ENCODE measurements at places on chromosomes 1 and 21. TPM values are rescaled to one million over a fixed set of nuclear protein-coding genes. Genes with fewer than 3 reads are reported as not detected.

DNA sequence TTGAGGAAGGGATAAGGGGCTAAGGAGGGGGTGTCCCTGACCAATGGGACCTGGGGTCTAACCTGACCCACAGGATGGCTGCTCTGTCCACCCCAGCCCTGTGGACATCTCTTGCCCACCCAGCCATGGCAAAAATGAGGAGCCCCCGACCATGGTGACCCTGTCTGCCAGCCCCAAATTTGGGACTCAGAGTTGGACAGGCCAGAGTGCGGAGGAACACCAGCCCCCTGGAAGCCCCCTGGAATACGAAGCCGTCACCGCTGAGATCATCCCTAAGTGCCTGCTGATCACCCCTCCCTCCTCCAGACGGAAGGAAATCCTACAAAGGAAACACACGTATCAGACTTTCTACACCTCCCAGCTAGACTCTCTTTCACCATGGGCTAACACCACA, 119.3 kb downstream of the SIK1 start:
- H3K27me3 ChIP-seq = peaks cover 1% of the 10 kb centered on the region
- H3K4me3 ChIP-seq = no peak overlapping the region
- no peak for DNase-seq
- H3K27ac ChIP-seq = peak overlapping the region; percentile 73
- H3K36me3 ChIP-seq = no peaks in the 10 kb centered on the region
- H3K4me1 ChIP-seq = peaks cover 11% of the 10 kb centered on the region

- DNase-seq = no peak
- no peak overlapping the region for H3K4me3 ChIP-seq
- H3K36me3 ChIP-seq = no peaks in the 10 kb centered on the region
- no peaks in the 10 kb centered on the region for H3K4me1 ChIP-seq
- no peak overlapping the region for H3K27ac ChIP-seq
These were observed 3.8 kb upstream of the CA6 start for GRCh38 chr1:8941906-8942305.

DNA sequence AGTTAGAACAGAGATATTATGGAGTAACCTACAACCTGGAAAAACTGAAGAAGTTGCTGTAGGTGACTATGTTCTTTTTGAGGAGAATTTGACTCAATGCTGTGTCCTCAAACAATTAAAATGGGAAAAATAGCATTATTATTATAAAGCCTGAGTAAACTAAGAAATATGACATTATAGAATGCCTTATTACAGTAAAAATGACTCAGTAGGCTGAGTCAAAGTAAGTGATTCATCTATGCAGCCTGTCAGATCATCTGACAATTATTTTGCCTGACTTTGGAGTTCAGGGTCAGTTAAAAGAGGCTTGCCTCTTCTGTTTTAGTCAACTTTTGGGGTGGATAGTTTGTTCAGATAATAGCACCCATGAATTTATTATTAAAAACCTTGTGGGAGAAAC, 150.8 kb upstream of the PTGFR start:
- no peak overlapping the region for H3K4me3 ChIP-seq
- DNase-seq = no peak
- no peaks in the 10 kb centered on the region for H3K27me3 ChIP-seq
- no peaks in the 10 kb centered on the region for H3K36me3 ChIP-seq
- H3K4me1 ChIP-seq = no peaks in the 10 kb centered on the region

GRCh38 chr1:76948846-76949245, 81.6 kb downstream of the ST6GALNAC5 start:
- H3K36me3 ChIP-seq = no peaks in the 10 kb centered on the region
- no peak for DNase-seq
- no peaks in the 10 kb centered on the region for H3K27me3 ChIP-seq
- no peak overlapping the region for H3K4me3 ChIP-seq

DNA sequence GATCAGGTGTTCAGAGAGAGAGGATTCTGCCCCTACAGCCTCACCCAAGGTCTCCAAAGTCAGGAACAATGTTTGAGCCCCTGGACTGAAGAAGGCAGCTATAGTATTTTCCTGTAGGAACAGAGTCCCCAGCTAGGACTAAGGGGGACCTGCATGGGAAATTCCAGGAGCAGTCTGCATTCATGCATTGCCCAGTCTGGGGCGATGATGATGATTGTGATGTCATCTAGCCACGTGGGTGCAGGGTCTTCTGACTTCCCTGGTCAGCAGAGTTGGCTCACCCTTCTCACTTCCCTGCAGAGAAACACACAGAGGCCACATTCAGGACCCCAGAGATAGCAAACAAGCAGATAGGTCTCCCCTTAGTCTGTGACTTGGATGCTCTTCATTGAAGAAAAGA, 56.5 kb upstream of the ARTN start:
- no peaks in the 10 kb centered on the region for H3K36me3 ChIP-seq
- H3K4me3 ChIP-seq = no peak overlapping the region
- no peaks in the 10 kb centered on the region for H3K27me3 ChIP-seq
- DNase-seq = no peak

DNA sequence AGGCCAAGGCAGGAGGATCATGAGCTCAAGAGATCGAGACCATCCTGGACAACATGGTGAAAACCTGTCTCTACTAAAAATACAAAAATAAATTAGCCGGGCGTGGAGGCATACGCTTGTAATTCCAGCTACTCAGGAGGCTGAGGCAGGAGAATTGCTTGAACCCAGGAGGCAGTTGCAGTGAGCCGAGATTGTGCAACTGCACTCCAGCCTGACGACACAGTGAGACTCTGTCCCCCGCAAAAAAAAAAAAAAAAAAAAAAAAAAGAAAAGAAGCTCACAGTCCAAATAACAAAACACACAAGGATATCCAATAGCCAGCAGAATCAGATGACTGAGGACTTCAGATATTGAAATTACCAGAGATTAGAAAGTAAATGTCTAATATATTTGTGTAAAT, 11.8 kb downstream of the AHCTF1 start:
- no peak overlapping the region for H3K4me3 ChIP-seq
- no peak overlapping the region for H3K27ac ChIP-seq
- H3K4me1 ChIP-seq = peaks cover 7% of the 10 kb centered on the region

DNA sequence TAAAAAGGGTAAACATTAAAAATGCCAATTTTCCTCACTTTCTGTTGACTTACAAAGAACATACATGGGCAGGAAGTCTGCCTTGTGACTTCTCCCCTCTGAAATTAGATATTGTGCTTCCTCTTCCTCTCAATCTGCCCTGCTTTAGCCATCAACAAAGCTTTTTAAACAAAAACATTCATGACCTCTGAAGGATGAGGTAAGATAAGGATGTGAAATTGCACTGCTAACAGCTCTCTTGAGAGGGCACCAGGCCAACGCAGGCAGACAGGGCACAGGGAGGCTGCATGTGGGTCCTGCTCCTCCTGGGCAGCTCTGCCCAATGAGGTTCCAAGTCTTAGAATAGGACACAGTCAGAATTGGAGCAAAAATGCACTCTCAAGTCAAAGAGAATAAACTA, 62.1 kb downstream of the DEGS1 start:
- no peaks in the 10 kb centered on the region for H3K27me3 ChIP-seq
- H3K4me1 ChIP-seq = no peaks in the 10 kb centered on the region
- H3K27ac ChIP-seq = no peak overlapping the region
- H3K4me3 ChIP-seq = no peak overlapping the region
- peaks cover 60% of the 10 kb centered on the region for H3K36me3 ChIP-seq

GRCh38 chr21:33441489-33442477, 38.0 kb downstream of the TMEM50B start:
- no peak overlapping the region for H3K4me3 ChIP-seq
- DNase-seq = no peak
- peaks cover 8% of the 10 kb centered on the region for H3K4me1 ChIP-seq

GRCh38 chr1:62840555-62840954, 56.6 kb downstream of the ATG4C start:
- H3K27me3 ChIP-seq = no peaks in the 10 kb centered on the region
- H3K27ac ChIP-seq = no peak overlapping the region
- H3K36me3 ChIP-seq = peaks cover under 1% of the 10 kb centered on the region
- DNase-seq = no peak

GRCh38 chr1:231690059-231690458, 63.5 kb downstream of the DISC1 start:
- H3K27ac ChIP-seq = no peak overlapping the region
- DNase-seq = peak; percentile 26

GRCh38 chr21:37866027-37866426, 50.2 kb downstream of the KCNJ6 start:
- H3K4me1 ChIP-seq = no peaks in the 10 kb centered on the region
- DNase-seq = peak; percentile 17
- H3K27ac ChIP-seq = no peak overlapping the region
- H3K4me3 ChIP-seq = no peak overlapping the region

DNA sequence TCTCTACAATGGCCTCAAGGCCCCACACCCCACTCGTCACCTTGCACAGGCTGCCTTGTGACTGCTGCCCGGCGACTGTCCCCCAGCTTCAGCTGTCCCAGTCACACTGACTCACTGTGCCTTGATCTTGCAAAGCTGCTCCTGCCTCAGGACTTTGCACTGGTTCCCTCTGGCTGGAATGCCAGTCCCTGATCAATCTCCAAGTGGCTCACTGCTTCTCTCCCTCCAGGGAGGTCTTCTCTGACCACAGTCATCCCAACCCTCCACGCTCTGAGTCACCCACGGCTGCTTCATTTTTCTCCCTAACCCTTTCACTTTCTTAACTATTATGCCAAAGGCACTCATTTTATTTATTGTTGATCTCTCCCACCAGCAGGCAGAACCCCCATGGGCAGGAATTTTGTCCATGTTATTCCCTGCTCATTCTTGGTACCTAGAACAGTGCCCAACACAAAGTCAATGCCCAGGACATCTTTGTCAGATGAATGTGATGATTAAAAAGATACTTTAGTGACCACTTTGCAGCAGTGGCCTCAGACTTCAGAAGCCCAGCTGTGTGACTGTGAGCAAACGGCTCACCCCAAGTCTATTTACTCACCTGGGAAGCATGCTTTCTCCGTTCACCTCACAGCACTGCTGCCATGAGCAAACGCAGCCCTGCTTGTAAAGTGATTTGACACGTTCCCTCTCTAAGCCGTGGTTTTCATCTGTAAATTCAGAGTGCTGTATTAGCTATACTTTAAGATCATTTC, 53.4 kb downstream of the ZBTB18 start:
- no peaks in the 10 kb centered on the region for H3K36me3 ChIP-seq
- H3K27ac ChIP-seq = no peak overlapping the region
- H3K4me3 ChIP-seq = no peak overlapping the region
- DNase-seq = no peak
- H3K27me3 ChIP-seq = peaks cover 27% of the 10 kb centered on the region

GRCh38 chr1:20634065-20634593, 871 bp downstream of the PINK1 start:
- H3K27me3 ChIP-seq = no peaks in the 10 kb centered on the region
- peak overlapping the region; percentile 94 for H3K27ac ChIP-seq

DNA sequence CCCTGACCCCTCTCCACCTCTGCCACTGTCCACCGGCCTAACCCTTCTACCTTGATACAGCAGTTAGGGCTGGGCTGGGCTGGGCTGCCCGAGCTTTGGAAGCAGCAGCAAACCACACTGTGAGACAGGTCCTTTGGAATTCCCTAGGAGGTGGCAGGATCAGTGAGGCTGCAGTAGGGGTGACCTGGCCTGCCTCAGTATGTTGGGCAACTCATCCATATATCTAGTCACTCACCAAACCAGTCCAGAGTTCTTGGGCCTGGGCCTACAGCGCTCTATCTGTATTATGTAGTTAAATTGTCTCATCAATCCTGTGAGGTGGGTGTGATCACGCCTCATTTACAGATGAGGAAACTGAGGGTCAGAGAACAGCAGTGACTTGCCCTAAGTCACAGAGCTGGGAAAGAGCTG, 13.3 kb upstream of the SYNC start:
- no peak for DNase-seq
- peaks cover 26% of the 10 kb centered on the region for H3K4me1 ChIP-seq
- H3K27ac ChIP-seq = peak overlapping the region; percentile 85
- no peaks in the 10 kb centered on the region for H3K27me3 ChIP-seq

MANEAL gene
- total RNA-seq = 2.0 TPM

RNU1-3 gene
- under 0.01 TPM for total RNA-seq

RGS7 gene
- 2.9 TPM for total RNA-seq

GJA5 gene
- total RNA-seq = 3.5 TPM

LY9 gene
- total RNA-seq = 1.3 TPM

IL12RB2 gene
- total RNA-seq = 0.29 TPM

COL16A1 gene
- total RNA-seq = 84.1 TPM

CELF3 gene
- total RNA-seq = 1.3 TPM

UBASH3A gene
- total RNA-seq = 0.29 TPM

ACTL8 gene
- not detected for total RNA-seq
